ENCODE measurements at places on chromosomes 12 and 14.

DNA sequence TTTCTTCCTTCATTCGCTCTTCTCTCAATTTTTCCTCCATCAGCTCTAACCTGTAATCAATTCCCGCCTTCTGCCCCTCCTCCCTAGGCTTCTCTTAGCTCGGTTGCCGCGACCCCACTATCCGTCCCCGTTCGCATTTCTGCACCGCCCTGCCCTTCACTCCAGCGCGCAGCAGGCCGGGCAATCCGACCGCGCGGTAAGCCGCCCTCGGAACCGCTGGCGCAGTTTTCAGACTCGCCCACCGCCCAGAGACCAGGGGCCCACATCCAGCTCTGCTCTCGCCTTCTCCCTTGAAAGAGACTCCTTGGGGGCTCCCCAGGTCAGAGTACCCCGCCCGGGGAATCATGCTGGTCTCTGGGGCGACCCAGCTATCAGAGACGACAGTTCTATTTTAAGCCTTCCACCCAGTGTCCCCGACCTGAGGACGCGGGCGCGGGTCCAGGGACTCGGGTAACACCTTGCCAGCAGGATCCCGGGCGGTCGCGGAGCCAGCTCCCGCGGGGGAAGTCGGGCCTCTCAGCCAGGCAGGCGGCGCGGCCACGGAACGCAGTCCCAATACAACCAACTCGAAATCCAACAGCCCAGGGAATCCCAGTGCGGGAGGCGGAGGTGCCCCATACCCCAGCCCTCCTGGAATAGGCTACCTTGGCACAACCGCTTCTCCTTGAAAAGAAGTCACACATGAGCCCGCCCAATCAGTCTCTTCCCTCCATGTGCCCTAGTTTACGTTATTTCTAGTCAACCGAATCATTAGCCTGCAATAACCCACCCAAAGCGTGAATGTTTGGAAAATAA is 5.7 kb upstream of the SLC38A4 start:
- no peak for DNase-seq

DNA sequence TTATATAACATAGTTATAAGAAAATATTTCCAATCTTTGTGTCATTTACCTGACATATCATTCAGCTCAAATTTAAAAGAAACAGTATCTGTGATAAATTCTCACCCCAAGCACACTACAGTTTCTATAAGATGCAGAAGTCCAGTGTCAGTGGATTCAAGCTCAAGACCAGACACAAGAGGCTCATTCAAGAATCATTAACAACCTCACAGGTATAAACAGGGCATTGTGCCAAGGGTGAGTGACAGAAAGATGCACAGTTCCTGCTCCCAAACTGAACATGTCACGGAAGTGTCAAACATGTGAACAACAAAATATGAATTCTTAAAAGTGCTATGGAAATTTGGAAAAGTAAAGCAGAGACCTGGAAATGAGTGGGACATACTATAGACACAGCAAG is 12.8 kb downstream of the ATP2B1 start:
- DNase-seq = no peak

DNA sequence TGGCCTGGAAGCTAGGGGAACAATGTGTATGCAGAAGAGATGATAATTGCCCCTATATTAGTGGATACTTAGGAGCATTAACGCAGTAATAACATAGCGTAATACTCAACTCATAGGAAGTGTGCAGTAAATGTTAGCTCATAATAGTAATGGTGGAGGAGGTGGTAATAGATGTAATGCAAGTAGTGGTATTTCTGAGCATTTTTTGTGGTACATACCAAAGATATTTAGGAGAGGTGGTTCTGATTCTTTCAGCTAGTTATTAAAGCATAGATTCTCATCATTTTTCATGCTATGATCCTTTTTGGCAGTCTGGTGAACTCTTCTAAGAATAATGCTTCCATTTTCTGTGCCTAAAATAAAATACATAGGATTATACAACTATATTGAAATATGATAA is 233.1 kb downstream of the PTPRO start:
- DNase-seq = no peak

- no peak for DNase-seq
These were observed 43.4 kb downstream of the RIN3 start for GRCh38 chr14:92556863-92557543.

DNA sequence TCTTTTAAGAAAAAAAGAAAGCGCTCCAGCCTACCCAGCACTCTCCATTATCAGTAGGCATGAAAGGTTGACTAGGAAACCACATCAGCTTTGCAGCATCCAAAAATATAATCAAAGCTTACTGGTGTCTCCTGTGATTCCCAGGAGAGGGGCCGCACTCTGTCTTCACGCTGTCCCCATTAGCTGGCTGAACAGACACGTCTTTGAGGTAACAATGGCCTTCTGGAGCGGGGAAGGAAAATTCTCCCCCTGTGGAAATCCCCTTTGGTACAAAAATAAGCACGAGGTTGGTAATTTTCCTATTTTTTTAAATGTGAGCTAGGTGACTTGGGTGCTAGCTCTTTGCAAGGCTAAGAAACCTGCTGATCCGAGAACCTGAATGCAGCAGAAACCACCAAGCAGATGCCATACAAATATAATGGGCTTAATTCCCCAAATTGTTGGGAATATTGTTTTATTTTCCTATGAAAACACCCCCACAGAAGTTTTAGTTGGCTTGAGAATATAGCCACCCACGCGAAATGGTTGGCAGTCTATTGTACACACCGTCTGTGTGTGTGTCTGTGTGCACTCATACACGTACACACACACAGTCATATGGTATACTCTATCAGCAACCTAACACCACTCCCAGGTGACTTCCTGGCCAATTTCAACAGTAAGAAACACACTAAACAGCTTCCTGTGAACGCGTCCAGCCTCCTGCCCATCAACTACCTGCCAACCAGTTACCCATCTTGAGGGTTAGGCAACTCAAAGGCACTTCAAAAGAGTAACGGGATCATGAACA is 71.2 kb downstream of the KSR2 start:
- DNase-seq = no peak

GRCh38 chr14:68733086-68733914 is 59.6 kb downstream of the ZFP36L1 start:
- no peak for DNase-seq

DNA sequence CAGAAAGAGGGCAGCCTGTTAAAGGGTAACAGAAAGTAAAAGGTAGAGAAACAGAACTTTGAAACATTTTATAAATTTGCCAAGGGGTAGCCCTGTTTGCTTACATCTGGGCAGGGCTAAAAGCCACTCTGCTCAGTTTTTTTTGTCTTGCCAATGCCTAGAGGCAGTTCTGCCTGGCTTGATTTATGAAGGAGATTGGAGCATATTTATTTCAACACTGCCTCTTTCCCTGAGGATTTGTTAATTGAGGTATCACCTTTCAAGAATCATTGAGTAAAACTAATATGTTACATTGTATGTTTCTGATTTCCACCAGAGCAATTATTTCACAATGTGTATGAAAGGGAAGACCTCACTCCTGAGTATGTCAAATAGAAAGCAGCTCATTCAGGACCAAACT is 160.8 kb downstream of the GXYLT1 start:
- DNase-seq = no peak

DNA sequence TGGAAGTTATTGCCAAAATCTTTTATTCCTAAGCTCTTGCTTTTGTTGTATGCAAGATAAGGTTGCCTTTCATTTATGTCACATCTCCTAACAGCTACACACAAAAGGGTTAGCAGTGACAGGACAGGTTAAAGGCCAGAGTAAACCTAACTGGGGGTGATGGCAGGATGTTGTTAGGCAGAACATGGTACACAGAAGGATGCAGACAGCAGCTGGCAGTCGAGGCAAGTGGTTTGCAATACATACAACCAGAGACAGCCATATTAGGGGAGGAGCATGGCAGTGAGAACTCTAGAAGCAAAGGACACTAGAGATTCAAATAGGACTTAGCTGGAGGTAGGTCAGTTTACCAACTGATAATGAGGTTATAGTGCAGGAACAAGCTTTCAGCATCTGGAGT is 2.7 kb upstream of the ABCD2 start:
- DNase-seq = no peak

- no peak for DNase-seq
These were observed 10.9 kb downstream of the SLC6A12 start for GRCh38 chr12:203074-203461.

DNA sequence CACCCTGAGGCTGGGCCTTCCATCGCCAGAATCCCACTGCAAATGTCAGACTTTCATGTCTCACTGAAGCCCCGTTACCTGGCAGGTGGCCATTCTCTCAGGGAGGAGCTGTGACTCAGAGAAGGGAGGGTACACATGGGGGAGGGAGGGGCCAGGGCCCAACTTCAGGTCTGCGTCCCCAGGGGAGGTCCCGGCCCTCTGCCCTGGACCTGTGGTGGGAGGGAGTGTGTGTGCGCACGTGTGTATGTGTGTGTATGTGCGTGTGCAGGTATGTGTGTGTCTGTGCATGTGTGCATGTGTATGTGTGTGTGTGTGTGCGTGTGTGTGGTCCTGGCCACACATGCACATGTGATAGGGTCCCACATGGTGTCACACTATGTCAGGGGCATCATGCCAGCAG is 50.9 kb downstream of the MVK start:
- no peak for DNase-seq

GRCh38 chr12:1691123-1692007 is 495 bp downstream of the ADIPOR2 start:
- DNase-seq = peak; percentile 3

DNA sequence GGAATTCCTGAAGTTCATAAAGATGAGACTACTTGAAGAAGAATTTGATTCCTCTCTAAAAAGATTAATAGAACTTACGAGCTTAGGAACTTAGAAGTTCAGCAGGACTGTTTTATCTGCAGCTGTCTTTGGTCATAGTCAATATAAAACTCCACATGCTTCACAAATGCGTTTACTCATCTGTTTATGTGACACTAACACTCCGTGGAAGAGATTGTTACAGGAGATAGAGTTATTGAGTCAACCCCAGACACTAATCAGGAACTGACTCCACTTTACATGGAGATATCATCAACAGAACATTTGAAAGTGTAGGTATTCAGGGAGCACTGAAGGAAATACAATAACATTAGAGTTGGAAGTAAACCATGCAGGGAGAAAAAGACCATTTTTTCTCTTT is 92.8 kb downstream of the LRFN5 start:
- DNase-seq = no peak

- no peak for DNase-seq
These were observed 951 bp upstream of the CHST11 start for GRCh38 chr12:104455578-104456416.

- DNase-seq = no peak
These were observed 154.0 kb downstream of the NDUFA12 start for GRCh38 chr12:94849411-94849976.

DNA sequence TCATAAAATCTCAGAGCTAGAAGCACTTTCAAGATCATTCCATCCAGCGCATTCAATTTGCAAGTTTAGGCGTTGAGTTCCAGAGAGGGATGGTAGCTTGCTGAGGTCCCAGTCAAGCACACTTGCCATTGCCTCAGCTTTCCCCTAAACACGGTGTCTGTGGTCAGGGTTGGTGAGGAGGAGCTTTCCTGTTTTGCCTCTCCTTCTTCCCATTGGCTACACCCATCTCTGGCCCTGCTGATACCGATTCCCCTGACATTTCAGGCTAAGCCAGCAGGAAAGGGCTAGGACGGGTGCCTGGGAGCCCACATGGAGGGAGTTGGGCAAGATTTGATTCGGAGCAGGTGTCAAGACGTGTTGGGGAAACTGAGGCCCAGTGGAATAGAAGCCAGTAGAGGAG is 9.1 kb downstream of the NFATC4 start:
- no peak for DNase-seq

All from activated CD8-positive, alpha-beta memory T cell treated with anti-CD3 and anti-CD28 coated beads for 1 hour (primary cell).